Stimulated activated CD8-positive, alpha-beta memory T cell treated with anti-CD3 and anti-CD28 coated beads, Interleukin-4, amount 100 ng/mL, for 1 hour (primary cell): ENCODE measurements at places on chromosomes 13 and 19.
A peak's percentile ranks its signal among the peaks of the same experiment; 100 is the strongest.

GRCh38 chr13:46377554-46377953, 9.5 kb downstream of the RUBCNL start:
- no peak for DNase-seq

- DNase-seq = no peak
Measured at GRCh38 chr13:99501848-99502301, 603 bp downstream of the TM9SF2 start.

GRCh38 chr19:48658483-48658882, 12.5 kb upstream of the CA11 start:
- no peak for DNase-seq

DNA sequence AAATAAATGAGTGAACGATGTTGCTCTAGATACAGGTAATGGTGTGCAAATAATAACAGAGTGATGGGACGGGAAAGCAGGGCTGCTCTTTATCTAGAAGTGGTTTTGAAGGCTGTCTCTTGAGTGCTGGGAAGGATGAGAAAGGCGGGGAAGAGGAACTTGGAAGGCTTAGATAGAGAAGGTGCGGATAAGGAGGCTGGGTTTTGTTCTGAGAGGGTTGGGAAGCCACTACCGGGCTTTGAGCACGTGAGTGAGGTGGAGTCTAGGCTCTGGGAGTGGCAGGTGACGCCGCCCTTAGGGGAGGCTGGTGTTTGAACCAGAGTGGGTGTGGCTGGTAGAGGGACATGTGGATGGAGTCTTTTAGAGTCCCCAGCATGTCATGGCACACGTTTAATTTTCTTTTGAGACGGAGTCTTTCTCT, 811 bp downstream of the ARMC6 start:
- DNase-seq = no peak

DNA sequence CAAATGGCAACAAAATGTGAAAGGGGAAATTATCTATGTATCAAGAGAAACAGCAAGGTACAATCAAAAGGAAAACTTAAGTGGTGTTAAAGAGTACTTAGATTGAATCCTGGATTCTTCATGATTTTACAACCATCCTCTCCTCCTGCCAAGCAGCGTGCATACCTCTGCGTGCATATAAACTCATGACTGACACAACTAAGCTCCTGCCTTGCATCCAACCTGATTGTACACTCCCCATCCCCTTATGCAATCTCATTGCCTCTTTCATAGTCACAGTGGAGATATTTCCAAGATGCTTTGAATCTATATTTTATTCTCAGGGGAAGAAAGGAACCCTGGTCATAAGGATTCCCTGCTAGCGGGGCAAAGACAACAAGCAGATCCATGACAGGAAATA, 499.9 kb downstream of the KCTD12 start:
- no peak for DNase-seq

GRCh38 chr19:34766386-34766785, 6.6 kb downstream of the ZNF599 start:
- no peak for DNase-seq

GRCh38 chr13:106241974-106242953, 293.2 kb downstream of the EFNB2 start:
- no peak for DNase-seq

DNA sequence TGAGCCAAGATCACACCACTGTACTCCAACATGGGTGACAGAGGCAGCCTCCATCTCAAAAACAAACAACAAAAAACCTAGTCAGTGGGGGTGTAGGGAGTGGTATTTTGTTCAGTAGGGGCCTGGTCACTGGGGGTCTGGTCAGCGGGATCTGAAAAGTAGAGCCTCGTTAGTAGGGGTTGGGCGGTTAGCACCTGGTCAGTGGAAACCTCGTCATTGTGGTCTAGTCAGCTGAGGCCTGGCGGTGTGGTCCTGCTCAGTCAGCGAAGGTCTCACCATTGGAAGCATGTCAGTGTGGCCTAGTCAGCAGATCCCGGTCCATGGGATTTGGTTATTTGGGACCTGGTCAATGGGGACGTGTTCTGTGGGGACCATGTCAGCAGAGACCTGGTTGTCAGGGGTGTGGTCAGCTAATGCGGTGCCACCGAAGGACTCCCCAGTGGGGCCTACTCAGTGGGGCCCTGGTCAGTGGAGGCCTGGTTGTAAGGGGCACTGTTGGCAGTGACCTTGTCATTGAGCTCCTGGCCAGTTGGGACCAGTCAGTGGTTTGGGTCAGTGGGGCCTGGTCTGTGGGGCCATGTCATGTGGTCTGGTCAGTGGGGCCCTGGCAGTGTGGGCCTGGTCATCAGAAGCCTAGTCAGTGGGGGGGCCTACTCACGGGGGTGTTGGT, 63.0 kb upstream of the TPM4 start:
- DNase-seq = no peak

DNA sequence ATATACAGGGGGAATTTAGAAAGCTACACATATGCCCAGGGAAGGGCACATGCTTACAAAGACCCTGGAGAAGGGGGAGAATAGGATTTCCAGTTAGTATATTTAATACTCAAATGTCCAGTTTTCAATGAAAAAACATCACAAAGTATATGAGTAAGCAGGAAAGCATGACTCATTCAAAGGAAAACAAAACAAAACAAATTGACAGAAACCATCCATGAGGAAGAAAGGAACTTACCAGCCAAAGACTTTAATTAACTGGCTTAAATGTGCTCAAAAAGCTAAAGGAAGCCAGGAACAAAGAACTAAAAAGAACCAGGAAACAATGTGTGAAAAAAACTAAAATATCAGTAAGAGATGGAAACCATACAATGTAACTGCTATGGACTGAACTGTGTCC, 716.2 kb upstream of the ARGLU1 start:
- no peak for DNase-seq

- peak; percentile 17 for DNase-seq
Measured at GRCh38 chr13:98672947-98673613, 79.4 kb downstream of the SLC15A1 start.

DNA sequence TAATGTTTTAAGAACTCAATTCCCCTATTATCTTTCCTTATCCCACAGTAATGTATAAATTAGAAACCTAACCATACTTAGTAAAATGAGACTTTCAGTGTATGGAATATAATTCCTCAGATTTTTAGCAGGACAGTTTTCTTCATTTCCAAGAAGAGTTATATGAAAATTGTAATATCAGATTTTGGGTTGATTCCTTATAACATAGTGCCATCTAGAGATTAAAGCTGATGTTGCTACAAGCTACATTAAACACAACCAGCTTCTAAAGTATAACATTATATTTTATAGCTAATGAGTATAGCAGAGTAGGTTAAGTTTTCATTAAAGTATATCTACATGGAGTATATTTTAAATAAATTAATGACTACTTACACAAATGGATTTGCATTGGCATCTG, 99.7 kb upstream of the MIR17HG start:
- DNase-seq = no peak

DNA sequence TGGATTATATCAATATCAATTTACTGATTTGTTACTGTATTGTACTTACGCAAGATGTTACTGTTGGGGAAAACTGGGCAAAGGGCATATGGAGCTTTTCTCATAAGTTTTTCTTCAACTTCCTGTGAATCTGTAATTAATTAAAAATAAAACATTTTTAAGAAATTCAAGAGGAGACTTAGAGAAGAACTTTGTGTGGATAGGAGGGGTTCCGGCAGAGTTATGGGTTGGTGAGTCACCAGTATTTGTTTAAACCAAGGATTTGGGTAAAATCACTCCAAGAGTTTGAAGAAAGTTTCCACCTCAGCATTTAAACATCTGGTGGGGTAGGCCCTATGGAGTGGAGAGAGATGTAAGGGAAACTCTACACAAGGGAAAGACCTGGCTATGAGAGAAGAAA, 379.6 kb downstream of the TSHZ3 start:
- DNase-seq = no peak

DNA sequence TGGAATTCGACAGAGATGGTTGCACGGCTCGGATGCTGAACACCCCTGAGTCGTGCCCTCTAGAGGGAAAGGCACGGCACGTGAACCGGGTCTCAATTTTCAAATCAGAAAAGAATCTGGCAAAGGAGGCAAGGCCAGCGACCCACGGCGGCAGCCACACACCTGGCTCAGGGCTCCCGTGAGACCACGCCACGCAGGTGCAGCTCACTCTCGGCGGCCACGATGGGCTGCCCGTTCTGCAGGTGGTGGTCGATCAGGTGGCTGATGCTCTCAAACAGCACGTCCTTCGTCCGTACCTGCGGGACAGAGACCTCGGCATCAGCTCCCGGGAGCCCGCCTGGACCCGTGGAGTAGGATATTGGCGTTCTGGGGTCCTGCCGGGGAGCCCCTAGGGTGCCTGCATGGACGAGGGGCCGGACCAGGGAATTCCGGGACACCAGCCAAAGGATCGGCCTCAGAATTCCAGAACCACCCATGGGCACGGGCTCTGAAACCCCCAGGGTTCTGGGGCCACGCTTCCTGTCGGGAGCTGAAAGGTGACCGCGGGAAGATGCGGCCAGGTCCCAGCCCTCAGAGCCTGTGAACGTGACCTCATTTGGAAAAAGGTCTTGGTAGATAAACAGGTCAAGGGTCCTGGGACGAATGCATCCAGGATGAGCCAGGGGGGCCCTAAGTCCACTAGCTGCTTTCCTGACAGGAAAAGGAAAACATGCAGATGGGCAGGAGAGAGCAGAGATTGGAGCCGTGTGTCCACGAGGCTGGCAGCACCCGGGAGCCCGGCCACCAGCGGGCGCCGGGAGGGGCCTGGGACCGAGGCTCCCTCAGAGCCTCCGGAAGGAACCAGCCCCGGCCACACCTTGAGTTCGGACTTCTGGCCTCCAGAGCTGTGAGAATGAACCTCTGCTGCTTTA, 10.1 kb upstream of the C2CD4C start:
- no peak for DNase-seq

- DNase-seq = no peak
Measured at GRCh38 chr13:80339912-80340650, 845 bp downstream of the SPRY2 start.

DNA sequence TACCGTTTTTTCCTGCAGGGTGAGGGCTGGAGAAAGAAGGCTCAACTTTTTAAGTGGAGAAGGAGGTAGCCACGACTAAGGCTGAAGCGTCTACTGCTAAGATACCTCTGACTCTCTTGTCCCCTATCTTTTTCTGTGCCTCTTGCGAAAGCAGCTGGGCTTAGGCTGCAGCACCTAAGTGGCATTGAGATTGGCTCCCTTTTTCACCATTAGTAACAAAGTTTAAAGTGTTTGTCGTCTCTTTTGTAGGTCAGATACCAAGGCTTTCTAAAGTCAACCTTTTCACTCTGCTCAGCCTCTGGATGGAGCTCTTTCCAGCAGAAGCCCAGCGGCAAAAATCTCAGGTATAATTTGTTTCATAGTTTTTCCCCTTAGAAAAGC, 887 bp downstream of the CDADC1 start:
- DNase-seq = no peak

DNA sequence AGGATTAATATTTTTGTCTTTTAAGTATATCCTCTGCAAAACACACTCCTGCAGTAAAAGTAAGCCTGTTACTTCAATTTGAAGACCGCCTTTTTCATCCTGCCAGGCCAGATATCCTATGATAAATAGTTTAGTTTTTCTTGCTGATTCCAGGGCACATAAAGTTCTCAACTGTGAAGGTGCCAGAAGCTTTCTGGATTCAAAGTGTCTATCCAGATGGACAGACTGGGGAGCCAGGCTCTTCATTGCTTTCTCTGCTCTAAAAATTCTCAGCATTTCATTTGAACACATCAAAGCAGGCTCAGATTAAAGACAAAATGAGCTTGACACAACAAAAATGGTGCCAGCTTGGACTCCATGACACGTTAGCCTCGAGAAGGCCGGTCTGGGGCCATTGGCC, 53.6 kb upstream of the UBL3 start:
- DNase-seq = no peak

GRCh38 chr13:99362362-99362761, 55.2 kb upstream of the GPR183 start:
- DNase-seq = no peak

- DNase-seq = no peak
Measured at GRCh38 chr19:53131085-53131590, 1.6 kb downstream of the ZNF415 start.

DNA sequence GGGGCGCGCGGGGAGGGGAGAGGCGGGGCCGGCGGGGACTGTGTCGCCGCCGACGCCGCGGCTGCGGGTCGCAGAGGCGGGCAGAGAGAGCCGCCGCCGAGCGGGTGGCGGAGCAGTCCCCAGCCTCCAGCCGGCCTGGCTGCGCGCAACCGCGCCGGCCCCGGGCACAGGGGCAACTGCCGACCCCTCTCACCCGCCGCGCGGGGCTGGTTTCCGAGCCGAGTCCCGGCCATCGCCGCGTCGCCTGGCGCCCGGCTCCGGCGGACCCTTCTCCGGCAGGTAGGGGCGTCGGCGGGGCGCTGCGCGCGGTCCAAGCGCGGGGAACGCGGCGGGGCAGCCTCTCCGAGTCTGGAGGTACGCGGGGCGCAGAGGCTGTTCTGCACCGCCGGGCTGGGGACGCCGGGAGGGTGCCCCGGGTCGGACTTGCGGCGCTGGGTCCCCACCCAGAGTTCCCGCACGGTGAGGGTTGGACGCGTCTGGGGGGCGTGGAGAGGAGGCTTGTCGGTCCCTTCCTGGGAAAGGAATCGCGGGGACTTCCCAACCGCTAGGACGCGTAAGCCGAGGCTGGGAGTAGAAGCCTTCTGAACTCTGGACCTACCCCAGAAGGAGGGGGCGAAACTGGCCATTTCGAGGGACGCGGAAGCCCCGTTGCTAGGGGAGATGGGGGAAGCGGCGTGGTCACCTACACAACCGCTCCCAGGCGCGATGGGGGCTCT, 133.6 kb upstream of the MYO16 start:
- no peak for DNase-seq

- DNase-seq = no peak
Measured at GRCh38 chr13:113445791-113446487, 7.3 kb downstream of the ADPRHL1 start.

GRCh38 chr13:20301015-20301402, 68.9 kb upstream of the GJB6 start:
- DNase-seq = no peak

DNA sequence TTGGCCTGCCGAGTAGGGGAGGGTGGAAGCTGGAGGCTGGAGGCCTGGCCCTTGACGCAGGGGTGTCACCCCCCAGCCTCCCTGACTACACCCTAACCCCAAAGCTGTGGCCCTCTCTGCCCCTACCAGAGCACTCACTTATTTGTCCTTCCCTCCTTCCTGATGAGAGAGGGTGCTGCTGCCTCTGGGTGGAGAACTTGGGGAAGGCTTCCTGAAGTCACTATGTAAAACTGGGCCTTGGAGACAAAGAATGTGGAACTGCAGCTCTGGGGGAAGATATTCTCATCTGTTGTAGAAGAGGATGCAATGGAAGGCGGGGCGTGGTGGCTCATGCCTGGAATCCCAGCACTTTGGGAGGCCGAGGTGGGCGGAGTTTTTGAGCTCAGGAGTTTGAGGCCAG, 485.2 kb downstream of the ZNF536 start:
- DNase-seq = no peak

- DNase-seq = no peak
Measured at GRCh38 chr19:31533114-31533513, 183.9 kb upstream of the TSHZ3 start.

DNA sequence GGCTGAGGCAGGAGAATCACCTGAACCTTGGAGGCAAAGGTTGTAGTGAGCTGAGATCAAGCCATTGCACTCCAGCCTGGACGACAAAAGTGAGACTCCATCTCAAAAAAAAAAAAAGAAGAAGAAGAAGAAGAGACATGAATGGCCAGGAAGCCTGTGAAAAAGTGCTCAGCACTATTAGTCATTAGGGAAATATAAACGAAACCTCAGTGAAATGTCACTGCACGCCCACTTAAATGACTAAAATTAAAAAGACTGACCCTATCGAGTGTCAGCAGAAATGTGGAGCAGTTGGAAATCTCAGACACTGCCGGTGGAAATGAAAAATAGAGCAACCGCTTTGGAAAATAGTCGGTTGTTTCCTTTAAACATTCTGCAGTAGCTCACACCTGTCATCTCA, 5.5 kb upstream of the TYROBP start:
- no peak for DNase-seq

GRCh38 chr19:42351079-42351735, 25.8 kb downstream of the MEGF8 start:
- DNase-seq = no peak
